NCI-H524 treated with DMSO at 0.1 percent for 48 hours (cell line): ENCODE measurements at places on chromosomes 2 and 18.

GRCh38 chr18:37673671-37674070, 108.1 kb upstream of the CELF4 start:
- DNase-seq = no peak

- no peak for DNase-seq
Measured at GRCh38 chr18:54713386-54713785, 114.9 kb upstream of the RAB27B start.

DNA sequence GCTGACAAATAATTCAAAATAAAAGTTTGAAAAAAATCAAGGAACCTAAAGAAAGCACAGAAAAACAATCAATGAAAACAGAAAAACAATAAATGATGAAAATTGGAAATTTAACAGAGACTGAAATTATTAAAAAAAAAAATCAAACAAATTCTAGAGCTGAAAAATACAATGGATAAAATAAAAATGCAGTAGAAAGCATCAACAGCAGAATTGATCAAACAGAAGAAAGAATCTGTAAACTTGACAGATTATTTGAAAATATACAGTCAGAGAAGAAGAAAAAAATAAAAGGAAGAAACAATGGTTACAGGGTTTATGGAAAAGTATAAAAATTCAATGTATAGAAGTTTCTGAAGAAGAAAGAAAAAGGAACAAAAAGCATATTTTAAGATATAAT, 16.2 kb downstream of the SERPINB4 start:
- DNase-seq = no peak

GRCh38 chr2:60708630-60709320, 47.3 kb upstream of the PAPOLG start:
- peak; percentile 15 for DNase-seq

- no peak for DNase-seq
Measured at GRCh38 chr2:38470115-38470514, 93.0 kb upstream of the ATL2 start.

GRCh38 chr2:62604336-62604735, 98.3 kb upstream of the TMEM17 start:
- no peak for DNase-seq

DNA sequence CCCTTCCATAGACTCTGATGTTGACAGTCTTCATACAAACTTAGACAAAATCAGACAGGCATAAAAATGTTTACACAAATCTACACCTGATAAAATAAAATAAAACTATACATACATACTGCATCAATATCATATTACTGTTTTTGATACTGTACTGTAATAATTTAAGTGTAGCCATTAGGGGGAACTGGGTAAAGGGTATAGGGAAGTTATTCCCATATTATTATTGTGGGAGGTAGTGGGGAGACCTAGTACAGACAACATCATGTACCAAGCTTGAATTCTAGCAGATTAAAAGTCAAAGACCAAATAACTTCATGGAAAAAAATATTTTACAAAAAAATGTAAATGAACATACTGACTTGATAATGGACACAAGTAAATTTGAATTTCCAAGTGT, 43.3 kb downstream of the PUM2 start:
- no peak for DNase-seq

DNA sequence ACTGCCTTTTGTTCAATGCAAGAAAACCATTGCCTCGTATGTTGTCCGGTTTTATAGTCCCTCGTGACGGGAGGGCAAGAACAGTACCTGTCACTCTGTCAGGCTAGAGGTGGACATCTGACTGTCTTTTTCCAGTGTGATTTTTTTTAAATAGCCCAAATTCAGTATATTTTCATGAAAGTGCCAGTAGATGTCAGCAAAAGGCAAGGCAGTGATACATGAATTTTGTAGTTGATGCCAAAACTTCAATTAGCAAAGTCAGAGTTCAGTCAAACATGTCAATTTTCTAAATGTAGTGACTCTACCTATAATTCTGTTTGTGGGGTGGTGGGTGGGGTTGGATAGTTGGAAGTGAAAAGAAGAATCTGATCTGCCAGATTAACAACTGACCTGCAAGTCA, 296.0 kb upstream of the MC4R start:
- no peak for DNase-seq

GRCh38 chr2:229921101-229921891, 513 bp downstream of the TRIP12 start:
- peak; percentile 28 for DNase-seq

- no peak for DNase-seq
Measured at GRCh38 chr2:121650315-121650930, 1.2 kb upstream of the CLASP1 start.

DNA sequence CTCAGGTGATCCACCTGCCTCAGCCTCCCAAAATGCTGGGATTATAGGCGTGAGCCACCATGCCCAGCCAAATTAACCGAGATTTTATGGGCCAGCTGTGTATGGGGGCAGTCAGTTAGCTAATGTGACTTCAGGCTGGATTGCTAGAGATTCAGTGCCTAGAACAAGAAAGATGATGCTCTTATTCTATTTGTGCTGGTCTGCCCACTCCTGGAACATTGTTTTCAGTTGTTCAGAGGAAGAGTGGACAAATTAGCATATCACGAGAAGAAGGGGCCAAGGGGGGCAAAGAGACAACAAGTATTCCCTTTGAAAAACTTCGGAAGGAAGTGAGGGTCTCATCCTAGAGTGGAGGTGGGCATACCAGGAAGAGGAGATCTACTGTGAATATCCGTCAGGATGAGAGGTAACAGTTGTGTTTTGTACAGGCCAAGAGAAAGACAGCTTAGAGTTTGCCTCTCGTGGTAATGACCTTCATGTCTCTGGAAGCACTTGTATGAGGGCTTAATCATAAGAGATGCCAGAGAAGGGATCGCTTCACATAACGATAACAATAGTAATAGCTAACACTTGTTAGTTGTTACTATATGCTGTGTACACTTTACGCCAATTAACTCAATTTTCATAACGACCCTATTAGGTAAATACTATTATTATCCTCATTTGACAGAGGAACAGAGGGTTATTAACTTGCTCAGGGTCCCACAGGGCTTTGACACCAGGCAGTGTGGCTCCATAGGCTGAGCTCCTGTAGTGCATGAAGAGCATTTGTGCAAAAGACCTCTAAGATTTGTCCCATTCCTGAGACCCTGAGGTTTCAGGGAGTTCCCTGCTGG, 138.3 kb downstream of the DDX1 start:
- no peak for DNase-seq

DNA sequence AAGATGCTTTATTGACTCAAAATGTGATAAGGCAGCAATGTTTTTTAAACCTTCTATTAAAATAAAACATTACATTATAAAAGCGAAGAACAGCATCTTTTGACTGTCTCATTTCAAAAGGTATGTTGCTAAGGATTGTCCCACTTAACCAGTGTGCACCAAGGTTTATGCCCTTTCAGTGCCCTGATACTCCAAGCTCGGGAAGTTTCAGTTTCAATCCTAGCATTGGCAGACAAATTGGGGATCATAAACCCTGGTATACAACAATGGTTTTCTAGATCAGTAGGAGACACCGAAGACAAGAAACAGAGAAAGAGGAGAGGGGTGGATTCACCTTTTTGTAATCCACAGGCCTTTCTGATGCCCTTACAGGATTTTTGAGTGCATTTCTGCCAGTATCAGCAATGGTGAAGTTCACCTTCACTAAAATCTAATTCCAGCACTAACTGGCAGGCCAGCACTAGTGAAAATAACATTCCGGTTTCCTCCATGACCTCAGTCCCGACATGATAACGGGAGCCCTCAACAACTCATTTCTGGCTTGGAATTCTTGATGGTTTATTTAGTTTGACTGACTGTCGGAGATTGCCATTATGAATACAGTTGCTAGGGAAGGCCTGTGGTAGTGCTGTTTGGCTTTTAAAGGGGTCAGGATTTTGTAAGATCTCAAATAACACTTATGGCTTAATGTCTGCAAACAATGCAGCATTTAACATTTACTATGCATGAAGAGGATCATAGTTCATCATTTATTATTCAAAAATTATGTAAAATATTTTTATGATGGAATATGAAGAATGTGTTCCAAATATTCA, 33.3 kb upstream of the FIGN start:
- no peak for DNase-seq

- no peak for DNase-seq
Measured at GRCh38 chr2:38959938-38960608, 70.4 kb downstream of the ARHGEF33 start.

DNA sequence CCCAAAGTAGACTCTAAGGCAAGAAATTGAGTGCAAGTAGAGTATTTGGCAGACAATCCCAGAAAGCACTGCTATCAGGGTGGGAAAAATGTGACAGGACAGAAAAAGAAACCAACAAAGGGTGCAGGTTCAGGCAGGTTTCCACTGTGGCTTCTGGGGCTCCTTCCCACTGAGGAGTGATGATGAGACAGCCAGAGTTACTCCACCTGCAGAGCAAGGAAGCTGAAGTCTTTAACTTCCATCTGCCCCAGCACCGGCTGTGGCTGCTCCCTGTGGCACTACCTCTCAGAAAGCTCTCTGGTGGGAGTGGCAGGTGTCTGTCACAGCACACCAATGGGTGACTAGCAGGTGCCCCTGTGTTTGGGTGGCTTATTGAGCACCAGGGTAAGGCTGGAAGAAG, 37.6 kb upstream of the ACKR3 start:
- DNase-seq = no peak

GRCh38 chr18:63579616-63580015, 7.5 kb upstream of the SERPINB13 start:
- DNase-seq = no peak

DNA sequence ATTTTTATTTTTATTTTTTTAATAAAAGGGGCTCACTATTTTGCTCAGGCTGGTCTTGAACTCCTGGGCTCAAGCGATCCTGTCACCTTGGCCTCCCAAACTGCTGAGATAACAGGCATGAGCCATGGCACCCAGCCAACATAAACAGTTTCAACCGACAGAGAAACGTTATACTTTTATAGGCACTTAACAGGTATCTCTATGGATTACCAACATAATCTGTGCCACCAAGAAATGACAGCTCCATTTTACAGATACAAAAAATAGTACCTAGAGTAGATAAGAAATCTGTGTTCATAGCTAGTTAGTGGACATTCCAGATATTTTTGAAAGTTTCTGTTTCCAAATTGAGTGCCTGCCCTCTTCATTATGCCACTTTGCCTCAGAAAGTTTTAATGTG, 1316.7 kb downstream of the LRP1B start:
- DNase-seq = no peak

- no peak for DNase-seq
Measured at GRCh38 chr2:241496904-241497877, 11.2 kb downstream of the STK25 start.

DNA sequence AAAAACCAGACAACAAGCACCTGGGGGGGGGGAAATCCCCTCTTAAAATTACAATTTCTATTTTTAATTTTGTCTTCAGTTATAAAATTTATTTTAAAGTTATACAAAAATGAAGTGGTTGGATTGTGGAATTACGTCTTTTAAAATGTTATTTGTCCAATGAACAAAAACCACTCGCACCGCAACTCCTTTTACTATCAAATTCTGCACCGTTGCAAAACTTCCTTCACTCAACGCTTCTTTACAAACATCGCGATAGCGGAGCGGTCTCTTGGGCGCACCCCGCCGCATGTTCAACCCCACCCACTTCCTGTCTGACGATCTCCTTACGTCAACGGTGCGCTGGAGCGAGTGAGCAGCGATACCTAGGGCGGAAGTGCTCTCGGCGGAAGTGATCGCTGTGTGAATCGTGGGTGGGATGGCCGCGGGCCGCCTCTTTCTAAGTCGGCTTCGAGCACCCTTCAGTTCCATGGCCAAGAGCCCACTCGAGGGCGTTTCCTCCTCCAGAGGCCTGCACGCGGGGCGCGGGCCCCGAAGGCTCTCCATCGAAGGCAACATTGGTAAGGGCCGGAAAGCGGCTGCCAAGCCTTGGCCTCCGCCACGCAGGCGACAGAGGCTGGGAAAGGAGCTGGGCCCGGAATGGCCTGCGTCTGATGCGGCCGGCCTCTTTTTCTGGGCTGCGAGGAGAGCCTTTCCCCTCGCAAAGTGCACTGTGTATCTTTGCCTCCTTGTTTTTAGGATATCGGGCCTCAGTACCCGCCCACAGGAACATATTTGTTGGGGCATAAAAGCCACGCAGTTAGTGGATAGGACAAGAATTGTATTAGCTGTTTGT, at the start of gene DGUOK:
Gene DGUOK (plus strand): TSS at position 388 of the 835 bp plus-strand sequence. CDS start 31 bp downstream, at position 419.
- peak; percentile 86 for DNase-seq

DNA sequence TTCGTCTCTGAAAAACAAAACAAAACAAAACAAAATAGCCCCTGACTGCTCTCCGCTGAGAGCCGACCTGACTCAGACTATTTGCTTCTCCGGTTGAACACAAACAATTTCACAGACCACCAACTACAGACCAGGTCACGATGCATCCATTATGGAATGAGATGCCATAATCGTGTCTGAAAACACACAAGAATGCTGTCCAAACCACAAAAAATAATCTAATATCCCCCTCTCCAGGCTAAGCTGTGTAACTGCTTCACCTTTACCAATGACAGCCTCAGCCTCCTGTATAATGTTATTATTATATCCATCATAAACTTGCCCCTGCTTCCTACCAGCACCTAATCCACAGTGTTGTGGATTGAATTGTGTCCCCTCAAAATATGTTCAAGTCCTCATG, 114.7 kb downstream of the DNAH6 start:
- no peak for DNase-seq

- DNase-seq = no peak
Measured at GRCh38 chr2:118121101-118121500, 32.8 kb downstream of the INSIG2 start.

GRCh38 chr2:134639265-134639664, 79.5 kb downstream of the TMEM163 start:
- DNase-seq = no peak

GRCh38 chr18:59358414-59358711, 702 bp downstream of the LMAN1 start:
- no peak for DNase-seq

GRCh38 chr2:24084386-24085199, at the start of gene TP53I3:
Gene TP53I3, minus strand, starts transcription at chr2:24084834. Its CDS starts 508 bp downstream, at chr2:24084326.
- DNase-seq = peak; percentile 66

DNA sequence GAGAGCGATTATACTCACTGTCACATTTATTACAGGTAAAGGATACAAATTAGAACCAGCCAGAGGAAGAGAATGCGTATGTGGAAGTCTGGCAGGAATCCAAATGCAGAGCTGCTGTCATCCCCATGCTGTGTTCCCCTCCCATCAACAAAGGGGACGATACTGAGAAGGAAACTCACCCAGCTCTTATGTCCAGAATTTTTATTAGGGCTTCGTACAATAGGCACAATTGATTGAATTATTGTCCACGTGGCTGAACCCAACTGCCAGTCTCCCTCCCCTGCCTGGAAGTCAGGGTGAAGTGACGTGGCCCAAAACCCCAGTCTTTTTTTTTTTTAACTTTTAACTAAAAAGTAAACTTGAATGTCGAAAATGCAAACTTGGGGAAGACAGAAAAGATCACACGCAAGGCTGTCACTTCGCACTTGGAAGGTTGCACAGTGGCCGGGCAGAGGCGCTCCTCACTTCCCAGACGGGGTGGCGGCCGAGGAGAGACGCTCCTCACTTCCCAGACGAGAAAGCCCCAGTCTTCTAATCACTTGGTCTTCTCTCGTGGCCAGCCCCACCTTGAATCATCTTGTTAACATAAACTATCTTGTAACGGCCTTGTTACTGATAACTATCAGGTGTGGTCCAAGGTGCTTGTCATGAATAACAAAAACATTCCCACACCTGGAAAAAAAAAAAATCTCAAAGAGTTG, 40.0 kb upstream of the ITSN2 start:
- DNase-seq = no peak
